GF-D8 (cell line): ENCODE measurements at places on chromosomes 1 and 21.

DNA sequence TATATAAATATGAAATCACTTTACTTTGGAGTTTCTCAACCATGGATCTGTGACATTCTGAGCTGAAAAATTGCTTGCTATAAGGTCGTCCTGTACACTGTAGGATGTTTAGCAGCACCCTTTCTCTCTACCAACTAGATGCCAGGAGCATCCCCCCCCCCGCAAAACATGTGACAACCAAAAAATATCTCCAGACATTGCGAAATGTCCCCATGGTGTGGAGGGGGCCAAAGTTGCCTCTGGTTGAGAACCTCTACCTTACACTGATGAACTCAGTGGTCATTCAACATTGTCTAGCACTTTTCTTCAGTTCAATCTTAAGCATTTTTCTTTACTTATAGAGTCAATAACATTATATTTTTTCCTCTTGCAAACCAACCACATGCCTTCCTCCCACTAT is 9.2 kb downstream of the FASLG start:
- no peak for DNase-seq

- no peak for DNase-seq
These were observed 52.7 kb upstream of the A3GALT2 start for GRCh38 chr1:33373606-33374005.

DNA sequence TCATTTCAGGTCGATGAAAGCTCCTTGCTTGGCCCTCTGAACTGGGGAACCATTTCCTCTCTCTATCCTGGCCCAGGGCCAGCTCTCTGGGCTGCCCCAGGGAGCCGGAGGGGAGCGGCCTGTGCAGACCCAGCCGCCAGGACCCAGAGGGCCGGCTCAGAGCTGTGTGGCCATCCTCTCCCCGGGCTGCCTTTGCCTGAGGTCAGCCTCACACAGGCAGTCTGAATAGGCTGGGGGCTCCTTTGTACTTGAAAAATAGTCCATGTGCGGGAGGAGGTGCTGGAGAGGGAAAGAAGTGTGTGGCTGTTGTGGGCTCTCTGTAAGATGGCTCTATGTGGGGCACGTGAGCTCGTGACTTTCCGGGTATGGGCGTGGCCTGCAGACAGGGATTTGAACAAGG is 275.1 kb upstream of the VAMP3 start:
- DNase-seq, result no peak

DNA sequence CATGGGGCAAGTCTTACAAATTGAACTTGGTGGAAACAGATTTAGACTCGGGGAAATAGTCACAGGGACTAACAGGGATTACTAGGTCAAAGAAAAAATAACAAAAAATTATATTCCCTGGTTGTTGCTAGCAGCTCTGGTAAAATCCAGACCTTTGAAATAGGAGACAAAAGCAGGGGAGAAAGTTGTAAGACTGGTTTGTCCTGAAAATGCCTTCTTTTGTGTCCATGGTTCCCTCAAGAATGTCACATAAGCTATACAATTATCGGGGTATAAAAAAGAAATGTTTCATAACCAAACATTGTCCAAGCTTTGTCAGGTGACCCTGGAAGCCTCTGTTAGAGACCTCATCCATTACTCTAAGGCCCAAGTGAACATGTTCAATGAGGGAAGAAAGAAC is 33.1 kb downstream of the KIAA0319L start:
- DNase-seq, result no peak

GRCh38 chr1:100266741-100267140 is 725 bp downstream of the RTCA start:
- DNase-seq, result no peak

DNA sequence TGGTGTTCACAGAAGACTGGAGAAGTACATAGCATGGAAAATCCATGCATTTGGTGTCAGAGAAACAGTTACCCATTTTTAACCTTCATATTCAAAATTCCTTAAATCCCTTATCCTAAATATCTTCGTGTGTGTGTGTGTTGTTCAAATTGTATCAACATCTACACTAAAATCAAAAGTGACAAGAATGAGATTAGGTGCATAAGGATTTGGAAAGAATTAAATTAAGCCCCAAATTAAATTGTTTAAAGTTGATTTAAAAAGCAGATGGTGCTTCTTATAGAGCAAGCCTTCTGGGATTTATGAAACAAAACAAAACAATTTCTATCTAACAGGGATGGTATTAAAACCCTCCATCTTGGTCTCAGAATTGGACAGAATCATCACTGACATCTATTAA is 4.7 kb downstream of the RSPH1 start:
- DNase-seq, result no peak
